ENCODE measurements at places on chromosomes 1 and 21.

GRCh38 chr1:225517697-225518096 is 89.9 kb upstream of the LBR start:
- no peak for DNase-seq

- no peak for DNase-seq
These were observed 116.8 kb upstream of the WNT4 start for GRCh38 chr1:22259551-22260282.

- DNase-seq: no peak
These were observed 72.1 kb downstream of the SLC5A9 start for GRCh38 chr1:48294656-48295055.

- DNase-seq: no peak
These were observed 16.2 kb downstream of the IFI44 start for GRCh38 chr1:78665809-78666208.

- DNase-seq: no peak
These were observed 3.8 kb upstream of the FAM20B start for GRCh38 chr1:179021873-179022272.

DNA sequence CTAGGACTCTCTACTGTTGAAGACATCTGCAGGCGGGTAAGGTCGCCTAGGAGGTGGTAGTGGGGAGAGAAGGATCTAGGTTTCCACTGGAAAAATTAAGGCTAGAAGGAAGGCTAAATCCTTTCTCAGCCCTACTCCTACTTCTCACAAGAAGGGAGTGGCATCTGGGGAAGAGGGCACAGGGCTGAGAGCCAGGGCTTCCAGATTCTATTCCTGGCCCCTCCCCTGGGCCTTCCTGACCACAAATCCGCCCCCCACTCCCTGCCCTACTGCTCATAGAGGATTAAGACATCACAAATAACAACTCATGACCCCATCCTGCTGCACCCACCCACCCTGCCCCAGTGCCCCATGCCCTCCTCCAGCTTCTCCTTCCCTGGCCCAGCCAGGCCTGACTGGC is 2.5 kb downstream of the PHLDA3 start:
- DNase-seq: no peak

DNA sequence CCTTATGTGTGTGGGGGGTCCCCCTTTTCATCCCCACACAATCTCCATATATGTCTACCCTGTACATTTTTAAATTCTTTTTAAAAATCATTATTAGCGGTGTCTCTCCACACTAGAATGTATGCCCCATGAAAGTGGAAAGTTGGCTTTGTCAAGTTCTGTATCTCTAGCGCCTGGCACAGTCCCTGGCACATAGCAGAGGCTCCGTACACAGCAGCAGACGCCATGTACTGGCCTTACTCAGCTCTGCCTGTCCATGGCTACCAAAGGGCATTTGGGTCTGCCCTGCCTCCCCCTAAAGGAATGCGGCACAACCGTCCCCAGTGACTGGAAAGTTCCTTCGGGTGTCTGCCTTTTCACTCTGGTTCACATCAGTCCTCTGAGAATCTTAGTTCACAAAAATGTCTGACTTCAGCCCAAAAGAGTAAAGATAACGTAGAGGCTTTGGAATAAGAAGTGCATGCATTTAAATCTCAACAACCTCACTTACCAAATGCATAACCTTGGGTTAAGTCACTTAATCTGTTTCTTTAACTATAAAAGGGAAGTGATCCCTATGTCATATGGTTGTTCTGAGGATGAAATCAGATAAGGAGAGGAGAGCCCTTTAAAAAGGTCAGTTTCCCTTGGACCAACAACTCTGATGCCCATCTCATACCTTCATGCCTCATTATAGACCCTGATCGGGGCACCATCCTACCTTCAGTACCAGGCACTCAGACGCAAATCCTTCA is 61.1 kb downstream of the CD46 start:
- DNase-seq: no peak

Measured in progenitor cell of endocrine pancreas (in vitro differentiated cells).